ENCODE measurements at places on chromosomes 3 and 15. TPM values are rescaled to one million over a fixed set of nuclear protein-coding genes. Genes with fewer than 3 reads are reported as not detected.

Gene HHATL
- not detected for total RNA-seq

GRCh38 chr3:169323578-169324451 is 339.7 kb downstream of the MECOM start:
- DNase-seq: no peak

DNA sequence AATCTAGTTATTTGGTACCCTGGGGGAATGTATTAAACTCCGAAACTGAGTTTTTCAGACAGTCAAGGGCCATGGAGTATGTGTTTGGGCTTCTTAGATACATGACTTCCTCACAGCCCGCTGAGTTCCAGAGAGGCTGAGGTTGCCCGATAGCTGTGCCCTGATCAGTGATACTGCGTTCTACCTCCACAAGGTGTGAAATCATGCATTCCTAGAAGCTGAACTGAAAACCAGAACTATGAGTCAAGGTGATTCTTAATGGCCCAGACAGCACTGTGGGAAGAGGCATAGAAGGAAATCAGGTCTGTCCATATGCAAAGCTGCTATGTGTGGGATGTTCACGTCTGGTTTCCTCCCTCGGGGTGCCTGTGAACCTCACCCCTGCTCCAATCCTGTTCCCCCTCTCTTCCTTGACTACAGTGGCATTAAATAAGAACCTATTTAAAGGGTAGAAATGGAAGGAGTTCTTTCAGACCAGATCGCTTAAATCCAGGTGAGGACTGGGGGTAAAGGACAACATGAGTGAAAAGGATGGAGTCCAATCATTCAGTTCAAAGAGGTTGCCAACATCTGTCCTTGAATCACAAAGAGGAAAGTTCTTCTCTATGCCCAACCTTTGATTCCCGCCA is 74.3 kb downstream of the MYO1E start:
- peak; percentile 31 for DNase-seq

DNA sequence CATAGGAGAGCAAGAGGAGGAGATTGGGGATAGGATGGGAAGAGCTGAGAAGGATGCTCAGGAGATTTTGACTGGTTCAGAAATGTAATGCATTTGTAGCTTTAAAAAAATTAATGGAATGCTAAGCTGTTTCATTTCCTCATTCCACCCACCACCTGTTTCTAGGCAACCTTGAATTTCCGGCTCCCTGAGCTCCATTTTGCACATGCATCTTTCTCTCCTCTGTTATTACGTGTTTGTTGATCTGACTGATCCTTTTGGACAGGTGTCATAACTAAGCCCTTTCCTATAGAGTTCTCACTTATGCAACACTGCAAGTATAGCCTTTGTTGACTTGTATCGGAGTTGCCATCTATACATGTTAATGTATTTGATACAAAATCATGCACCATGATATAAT is 4.3 kb downstream of the TMPRSS7 start:
- DNase-seq: no peak

DNA sequence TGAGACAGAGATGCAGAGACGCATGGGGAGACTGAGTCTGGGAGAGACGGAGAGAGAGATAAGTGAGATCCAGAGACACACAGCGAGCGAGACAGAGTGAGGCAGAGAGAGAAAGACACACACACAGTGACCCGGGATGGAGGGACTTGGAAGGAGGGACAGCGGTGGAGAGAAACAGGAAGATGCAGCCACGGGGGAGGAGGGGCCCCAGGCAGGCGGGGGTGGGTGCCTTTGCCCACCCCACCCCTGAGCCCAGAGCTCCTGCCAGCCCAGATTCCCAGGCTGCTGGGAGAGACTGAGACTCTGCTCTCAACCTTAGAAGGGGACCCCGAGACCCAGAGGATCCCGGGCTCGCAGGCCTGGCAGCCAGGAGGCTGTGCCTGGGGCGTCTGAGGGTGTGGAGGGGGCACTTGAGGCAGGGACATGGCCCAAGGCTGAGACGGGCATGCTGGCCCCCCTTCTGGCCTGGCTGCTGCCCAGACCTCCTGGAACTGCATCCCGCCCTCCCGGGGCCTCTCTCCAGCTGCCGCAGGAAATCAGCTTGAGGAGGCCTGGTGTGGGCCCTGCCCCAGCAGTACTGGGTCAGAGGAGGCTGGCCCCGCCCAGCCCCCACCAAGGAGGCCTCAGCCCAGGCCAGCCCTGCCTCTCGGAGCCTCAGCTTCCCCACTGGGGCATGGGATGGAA is 18.1 kb downstream of the H1-8 start:
- no peak for DNase-seq

DNA sequence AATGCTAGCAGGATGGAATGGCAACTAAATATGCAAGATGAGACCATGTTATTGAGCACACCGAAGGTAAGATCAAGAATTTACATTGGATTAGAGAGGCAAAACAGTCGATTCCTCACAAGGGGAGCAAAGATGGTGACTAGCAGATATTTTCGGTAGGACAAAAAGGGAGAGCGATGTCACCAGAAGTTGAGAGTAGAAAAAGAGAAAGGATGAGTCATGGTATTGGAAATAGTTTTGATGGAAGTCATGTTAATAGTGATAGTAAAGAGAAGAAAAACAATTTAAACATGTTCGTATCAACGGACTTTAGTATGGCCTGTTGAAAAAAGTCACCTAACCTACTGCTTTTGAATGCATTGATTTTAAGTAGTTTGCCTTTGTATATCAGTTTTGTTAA is 55.0 kb downstream of the UBE2E2 start:
- no peak for DNase-seq

DNA sequence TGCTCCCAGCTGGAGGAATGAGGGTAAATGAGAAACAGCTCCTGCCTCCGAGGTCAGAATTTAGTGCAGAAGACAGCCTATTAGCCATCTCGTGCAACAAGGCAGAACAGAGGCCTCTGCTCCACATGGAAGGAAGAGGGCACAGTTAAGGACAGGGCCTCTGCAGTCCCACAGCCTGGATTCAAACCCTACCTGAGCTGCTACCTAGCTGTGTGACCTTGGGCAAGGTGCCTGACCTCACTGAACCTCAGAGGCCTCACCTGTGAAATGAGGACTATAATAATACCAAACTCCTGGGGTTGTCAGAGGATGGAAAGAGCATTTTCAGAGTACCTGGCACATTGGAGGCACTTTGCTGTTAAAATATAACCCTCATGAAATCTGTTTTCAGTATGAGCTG is 285.7 kb upstream of the CTNNB1 start:
- no peak for DNase-seq

- no peak for DNase-seq
Measured at GRCh38 chr3:5390936-5391625, 203.6 kb downstream of the EDEM1 start.

- DNase-seq: no peak
Measured at GRCh38 chr3:37225481-37225880, 51.1 kb upstream of the LRRFIP2 start.

GRCh38 chr3:108528459-108529252 is 18.3 kb upstream of the MYH15 start:
- no peak for DNase-seq

- no peak for DNase-seq
Measured at GRCh38 chr15:98729446-98730042, 81.2 kb downstream of the IGF1R start.

DNA sequence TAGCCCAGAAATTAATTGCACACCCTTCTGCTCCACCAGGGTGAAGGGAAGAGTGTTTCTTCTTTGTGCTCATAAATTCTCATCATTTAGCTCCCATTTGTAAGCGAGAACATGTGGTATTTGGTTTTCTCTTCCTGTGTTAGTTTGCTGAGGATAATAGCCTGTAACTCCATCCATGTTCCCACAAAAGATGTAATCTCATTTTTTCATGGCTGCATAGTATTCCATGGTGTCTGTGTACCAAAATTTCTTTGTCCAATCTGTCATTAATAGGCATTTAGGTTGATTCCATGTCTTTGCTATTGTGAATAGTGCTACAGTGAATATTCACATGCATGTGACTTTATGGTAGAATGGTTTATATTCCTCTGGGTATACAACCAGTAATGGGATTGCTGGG is 86.8 kb downstream of the DTWD1 start:
- DNase-seq: no peak
